ENCODE measurements at places on chromosomes 12 and 14. TPM values are rescaled to one million over a fixed set of nuclear protein-coding genes. Genes with fewer than 3 reads are reported as not detected.

DNA sequence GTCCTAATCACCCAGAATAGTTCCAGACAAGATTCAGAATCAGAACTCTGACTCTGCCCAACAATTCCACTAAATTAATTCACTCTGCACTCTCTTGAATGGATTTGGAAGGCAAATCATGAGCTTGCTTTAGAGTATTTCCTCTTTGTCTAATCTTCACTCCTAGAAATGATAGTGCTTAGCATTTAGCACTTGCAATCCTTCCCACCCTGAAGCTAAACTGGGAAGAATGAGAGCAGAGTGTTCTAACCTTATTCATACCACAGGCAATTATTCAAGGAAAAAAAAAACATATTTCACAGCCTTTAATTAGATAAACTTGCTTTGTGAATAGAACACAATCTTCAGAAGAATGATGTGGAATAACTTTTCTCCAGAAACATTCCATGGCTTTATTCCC, 264.6 kb downstream of the PAWR start:
- no peak for DNase-seq

- DNase-seq = no peak
Measured at GRCh38 chr12:78087363-78087675, 256.6 kb downstream of the NAV3 start.

- DNase-seq = no peak
Measured at GRCh38 chr14:104656014-104656714, 33.3 kb upstream of the INF2 start.

DNA sequence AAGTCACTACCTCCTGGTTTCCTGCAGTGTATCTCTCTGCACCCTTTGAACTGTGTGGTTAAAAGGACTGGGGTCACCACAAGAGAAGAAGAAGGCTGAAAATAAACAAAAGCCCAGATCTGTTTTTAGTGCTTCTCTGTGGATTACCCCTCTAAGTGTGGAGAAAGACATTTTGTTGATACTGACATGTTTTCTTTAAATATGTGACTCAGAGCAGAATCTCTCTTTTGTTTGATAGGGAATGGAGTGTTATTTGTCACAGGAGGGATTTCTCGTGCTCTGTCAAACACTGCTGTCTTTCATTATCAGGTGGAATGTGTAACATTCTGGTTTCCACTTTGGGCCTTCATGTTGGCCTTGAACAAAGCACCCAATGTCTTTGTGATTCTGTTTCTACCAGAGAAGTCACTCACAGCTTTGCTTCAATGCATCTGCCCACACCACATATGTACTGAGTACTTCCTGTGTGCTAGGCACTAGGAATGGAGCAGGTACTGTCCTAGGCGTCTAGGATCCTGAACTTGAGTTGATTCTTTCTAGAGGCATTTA, 82.1 kb downstream of the PLXNC1 start:
- no peak for DNase-seq

- DNase-seq = no peak
Measured at GRCh38 chr12:121038861-121039668, at the start of gene OASL. Gene OASL, minus strand, starts transcription at chr12:121039246. Its CDS starts 275 bp downstream, at chr12:121038971.

GRCh38 chr12:18888047-18888446, 150.1 kb downstream of the CAPZA3 start:
- DNase-seq = no peak

DNA sequence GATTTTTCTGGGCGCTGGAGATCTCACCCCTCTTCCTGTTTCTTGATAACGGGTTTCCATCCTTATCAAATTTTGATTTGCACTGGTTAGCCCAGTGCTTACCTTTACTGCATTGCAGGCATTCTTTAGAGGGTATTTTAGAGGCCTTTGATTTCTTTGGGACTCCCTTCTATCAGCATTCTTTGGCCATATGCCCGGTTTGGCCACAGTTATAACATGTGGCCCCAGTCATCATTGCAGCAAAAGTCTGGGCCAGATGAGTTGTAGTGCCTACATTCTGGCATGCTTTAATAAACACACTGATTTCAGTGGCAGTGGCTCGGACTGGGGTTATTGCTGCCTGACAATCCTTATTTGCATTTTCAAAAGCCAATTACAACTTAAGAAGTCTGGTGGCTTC, 82.3 kb downstream of the KCNMB4 start:
- no peak for DNase-seq

GRCh38 chr12:90015228-90015627, 306.6 kb upstream of the ATP2B1 start:
- DNase-seq = no peak

GRCh38 chr12:77687321-77687720, 143.4 kb upstream of the NAV3 start:
- DNase-seq = no peak

- DNase-seq = peak; percentile 16
Measured at GRCh38 chr12:58346032-58346632, 404.8 kb downstream of the ATP23 start.

DNA sequence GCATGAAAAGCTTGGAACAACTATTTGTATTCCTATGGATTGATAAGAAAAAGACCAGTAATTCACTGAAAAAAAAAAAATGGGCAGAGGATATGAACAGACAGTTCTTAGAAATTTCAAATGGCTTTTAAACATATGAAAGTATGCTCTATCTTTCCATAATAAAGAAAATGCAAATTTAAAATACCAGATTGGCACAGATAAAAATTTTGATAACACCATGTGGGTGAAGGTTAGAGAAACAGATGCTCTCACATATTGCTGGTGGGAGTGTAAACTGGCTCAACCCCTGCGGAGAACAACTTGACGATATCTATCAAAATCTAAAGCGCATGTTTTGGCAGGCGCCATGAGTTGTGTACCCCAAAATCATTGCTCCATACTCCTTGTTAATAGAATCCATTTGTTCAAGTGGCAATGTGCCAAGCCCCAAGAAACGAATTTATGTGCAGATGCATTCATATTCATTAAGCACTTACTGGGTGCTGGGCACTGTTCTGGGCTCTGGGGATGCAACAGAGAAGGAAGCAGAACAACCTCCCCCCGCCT, 29.5 kb upstream of the TMPO start:
- no peak for DNase-seq

DNA sequence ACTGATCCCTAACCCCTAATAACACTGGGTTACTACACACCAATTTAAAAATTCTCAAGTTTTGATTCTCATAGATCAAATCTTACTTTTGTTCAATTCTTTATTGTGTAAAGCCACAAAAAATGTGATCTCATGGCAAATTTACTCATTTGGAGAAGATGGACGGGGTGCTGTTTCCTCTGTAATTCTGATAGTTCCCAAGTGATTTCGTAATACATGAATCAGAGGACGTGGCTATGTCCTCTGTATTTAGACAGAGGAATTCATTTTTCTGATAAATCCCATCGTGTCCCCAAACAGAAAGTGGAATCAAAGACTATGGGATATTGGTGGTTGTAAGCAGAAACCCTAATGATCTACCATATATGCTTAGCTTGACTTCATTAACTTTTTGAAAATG, 76.6 kb upstream of the GNG2 start:
- DNase-seq = no peak

DNA sequence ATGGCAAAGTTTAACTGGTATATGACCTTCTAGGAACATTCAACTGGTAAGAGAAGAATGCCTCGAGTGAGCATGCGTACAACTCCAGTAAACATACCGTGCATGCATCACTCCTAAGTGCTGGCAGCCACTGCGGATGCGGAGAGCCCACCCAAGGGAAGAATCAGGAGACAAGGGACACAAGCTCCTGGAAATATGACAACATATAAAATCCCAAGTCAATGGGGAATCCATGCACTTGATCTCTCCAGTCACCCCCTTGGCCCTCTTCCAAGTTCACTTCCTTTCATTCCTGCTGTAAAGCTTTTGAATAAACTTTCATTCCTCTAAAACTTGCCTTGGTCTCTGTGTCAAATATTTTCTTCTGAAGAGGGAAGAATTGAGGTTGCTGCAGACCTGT, 168.7 kb upstream of the TMCC3 start:
- no peak for DNase-seq

DNA sequence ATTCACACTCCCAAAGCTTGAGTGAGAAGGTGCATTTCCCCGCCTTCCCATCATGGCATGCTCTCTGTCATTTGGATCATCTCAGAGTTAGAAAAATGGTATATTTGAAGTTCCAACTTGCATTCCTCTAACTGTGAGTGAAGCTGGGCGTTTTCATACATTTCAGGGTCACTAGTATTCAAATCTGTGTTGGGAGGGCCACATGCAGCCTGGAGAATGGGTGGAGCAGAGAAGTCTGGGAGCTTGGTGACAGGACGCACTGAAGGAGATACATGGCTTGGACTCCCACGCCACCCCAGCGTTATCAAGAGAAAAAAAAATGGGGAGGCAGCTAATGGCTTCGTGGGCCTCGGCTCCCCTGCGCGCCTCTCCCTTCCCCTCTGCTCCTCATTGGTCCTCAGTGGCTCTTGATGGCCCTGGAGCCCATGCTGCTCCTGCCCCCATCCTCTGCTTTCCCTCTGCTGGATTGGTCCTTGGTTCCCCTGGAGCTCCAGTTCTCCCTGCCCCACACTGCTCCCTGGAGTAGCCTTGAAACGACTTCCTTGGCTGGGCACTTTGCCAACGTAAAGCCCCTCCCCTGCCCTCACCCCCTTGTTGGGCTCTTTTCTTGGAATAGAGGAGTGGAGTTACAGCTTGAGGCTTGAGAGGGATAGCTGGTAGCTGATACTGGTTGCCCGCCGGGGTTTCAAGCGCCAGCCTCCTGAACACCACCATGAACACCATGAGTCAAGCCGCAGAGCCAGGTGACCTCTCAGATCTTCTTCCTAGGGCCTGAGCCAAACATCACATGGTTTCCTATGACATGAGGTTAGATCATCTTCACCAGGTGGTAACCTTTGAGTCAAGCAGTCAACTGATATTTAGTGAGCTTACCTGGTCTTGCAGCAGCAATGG, 139.6 kb downstream of the PRKCH start:
- DNase-seq = no peak

The SLC38A4 gene
- total RNA-seq = 1.4 TPM

The TMEM106C gene
- 87.2 TPM for total RNA-seq

The GDF11 gene
- total RNA-seq = 11.8 TPM

The CNOT2 gene
- total RNA-seq = 223 TPM

The GPR84 gene
- total RNA-seq = 0.36 TPM

The RNF212B gene
- total RNA-seq = not detected

The TMEM179 gene
- 15.7 TPM for total RNA-seq

The CLEC4C gene
- total RNA-seq = not detected

The FAM90A1 gene
- 0.09 TPM for total RNA-seq

All from cerebellum (tissue), 4 donors.